ENCODE measurements at places on chromosomes 7 and 10. TPM values are rescaled to one million over a fixed set of nuclear protein-coding genes. Genes with fewer than 3 reads are reported as not detected.
A peak's percentile ranks its signal among the peaks of the same experiment; 100 is the strongest.

GRCh38 chr7:22896917-22897316, 74.3 kb upstream of the TOMM7 start:
- H3K4me3 ChIP-seq: no peak overlapping the region
- no peak overlapping the region for H3K27ac ChIP-seq
- no peak for DNase-seq
- H3K4me1 ChIP-seq: no peaks in the 10 kb centered on the region

DNA sequence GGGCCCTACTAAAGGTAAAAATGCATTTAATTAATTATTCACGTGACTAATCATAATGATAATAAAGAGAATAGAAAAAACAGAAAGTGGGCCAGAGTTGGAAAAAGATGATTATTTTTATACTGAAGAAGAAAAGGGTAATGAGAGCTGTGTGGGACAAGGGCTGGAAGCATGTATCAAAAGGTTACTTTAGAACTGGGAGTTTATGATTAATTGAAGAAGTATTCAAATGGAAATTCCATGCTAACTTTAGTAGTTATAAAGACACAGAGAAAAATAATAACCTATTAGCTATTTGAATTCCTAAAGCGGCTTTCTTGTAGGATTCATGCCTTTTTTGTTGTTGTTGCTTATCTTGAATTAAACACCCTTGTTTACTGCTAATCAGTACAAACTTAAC, 49.9 kb downstream of the MKX start:
- no peak for DNase-seq
- no peak overlapping the region for H3K4me3 ChIP-seq
- no peaks in the 10 kb centered on the region for H3K27me3 ChIP-seq
- H3K36me3 ChIP-seq: no peaks in the 10 kb centered on the region
- peaks cover 7% of the 10 kb centered on the region for H3K4me1 ChIP-seq
- H3K27ac ChIP-seq: no peak overlapping the region

GRCh38 chr7:28332046-28332445, 80.3 kb upstream of the CREB5 start:
- no peak overlapping the region for H3K27ac ChIP-seq
- peaks cover 13% of the 10 kb centered on the region for H3K4me1 ChIP-seq
- no peak for DNase-seq

GRCh38 chr10:114100848-114101741, 57.4 kb downstream of the ADRB1 start:
- DNase-seq: peak; percentile 51
- H3K27me3 ChIP-seq: no peaks in the 10 kb centered on the region
- H3K36me3 ChIP-seq: no peaks in the 10 kb centered on the region
- H3K4me3 ChIP-seq: peak overlapping the region; percentile 43
- H3K4me1 ChIP-seq: peaks cover 12% of the 10 kb centered on the region

The CDH23 gene
- 2.1 TPM for total RNA-seq

The ANKRD61 gene
- not detected for total RNA-seq

The SFTPA1 gene
- not detected for total RNA-seq

The CNPY1 gene
- total RNA-seq: not detected
